ENCODE measurements at places on chromosomes 11 and 22.

GRCh38 chr11:20161923-20162744 is 1.9 kb upstream of the DBX1 start:
- DNase-seq: no peak

GRCh38 chr11:62547691-62548281 is 1.2 kb upstream of the AHNAK start:
- DNase-seq: no peak

- DNase-seq: no peak
Measured at GRCh38 chr22:22787151-22787550, 100.5 kb upstream of the IGLL5 start.

GRCh38 chr11:46903846-46904245 is 14.5 kb downstream of the LRP4 start:
- peak; percentile 54 for DNase-seq

GRCh38 chr11:96969251-96969650 is 579.4 kb downstream of the JRKL start:
- DNase-seq: no peak

DNA sequence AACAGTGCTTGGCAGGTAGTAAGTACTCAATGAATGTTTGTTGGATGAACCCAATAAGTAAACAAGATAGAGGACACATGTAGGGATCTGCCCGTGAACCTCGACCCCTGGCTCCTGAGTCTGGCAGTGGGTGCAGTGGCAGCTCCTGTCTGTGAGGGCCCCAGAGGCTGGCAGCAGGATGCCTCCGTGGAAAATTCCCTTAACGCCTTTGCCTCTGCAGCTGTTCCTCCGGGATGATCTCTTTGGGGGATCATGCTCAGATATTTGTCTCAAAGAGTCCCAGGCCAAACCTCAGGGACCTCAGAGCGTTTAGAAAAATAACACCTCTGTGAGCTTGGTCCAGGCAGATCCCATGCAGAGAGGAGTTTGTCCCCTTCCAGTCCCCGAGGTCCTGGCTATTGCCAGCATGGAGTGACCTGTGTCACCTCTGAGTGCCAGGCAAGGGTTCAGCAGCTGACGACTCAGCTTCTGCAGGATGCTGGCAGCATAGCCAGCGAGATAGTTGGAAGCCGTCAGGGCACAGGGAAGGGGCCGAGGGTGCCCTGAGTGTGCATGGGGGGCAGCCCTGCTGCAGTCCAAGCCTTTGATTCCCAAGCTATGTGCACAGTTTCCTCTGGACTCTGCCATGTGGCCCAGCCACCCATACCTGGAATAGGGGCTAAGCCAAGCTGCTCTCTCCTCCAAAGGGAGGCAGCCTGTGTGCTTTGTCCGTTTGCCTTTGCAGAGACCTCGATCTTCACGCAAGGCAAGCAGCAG is 613 bp upstream of the MCHR1 start:
- no peak for DNase-seq

GRCh38 chr22:46381142-46381541 is 45.6 kb downstream of the TRMU start:
- DNase-seq: no peak

DNA sequence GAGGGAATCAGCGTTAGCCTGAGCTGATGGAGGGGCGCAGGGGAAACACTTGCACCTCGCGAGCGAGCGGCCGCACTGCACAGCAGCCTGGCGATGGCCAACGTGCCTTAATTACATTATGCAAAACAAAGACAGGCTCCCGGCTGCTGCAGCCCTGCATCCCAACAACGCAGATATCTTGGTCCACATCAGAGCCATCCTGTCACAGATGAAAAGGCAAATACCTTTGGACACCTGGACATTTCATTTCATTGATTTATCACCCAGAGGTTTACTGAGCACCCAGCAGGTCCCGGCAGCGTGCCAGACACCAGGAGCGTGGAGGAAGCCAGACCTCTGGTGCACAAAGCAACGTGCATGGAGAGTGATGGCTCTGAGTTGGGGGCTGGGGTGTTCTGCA is 843.0 kb downstream of the TBC1D22A start:
- DNase-seq: no peak

- DNase-seq: no peak
Measured at GRCh38 chr11:2991452-2992233, 486 bp downstream of the NAP1L4 start.

DNA sequence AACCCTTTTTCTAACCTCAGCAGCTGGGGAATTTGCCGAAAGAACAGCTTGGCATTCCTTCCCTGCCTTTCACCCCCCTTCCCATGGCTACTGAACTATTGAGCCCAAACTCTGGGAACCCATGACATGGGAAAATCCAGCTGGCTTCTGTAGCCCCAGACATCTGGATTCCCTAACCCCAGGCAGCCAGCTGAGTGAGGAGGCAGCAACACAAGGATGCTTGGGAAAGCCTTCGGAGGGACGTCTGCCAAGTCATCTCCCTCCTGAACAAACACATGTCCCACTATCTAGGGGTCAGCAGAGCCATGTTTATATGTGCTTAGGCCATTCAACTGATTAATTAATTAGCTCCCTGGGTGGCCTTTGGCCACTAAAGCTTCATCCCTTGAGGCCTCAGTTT is 21.6 kb downstream of the LRRC55 start:
- no peak for DNase-seq

DNA sequence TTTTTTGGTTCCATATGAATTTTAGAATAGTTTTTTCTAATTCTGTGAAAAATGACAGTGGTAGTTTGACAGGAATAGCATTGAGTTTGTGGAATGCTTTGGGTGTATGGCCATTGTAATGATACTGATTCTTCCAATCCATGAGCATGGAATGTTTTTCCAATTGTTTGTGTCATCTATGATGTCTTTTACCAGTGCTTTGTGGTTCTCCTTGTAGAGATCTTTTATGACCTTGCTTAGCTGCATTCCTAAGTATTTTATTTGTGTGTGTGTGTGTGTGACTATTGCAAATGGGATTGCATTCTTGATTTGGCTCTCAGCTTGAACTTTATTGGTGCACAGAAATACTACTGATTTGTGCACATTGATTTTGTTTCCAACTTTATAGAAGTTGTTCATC is 3.0 kb upstream of the CSF2RB start:
- no peak for DNase-seq

GRCh38 chr11:92511522-92512203 is 287.0 kb downstream of the FAT3 start:
- no peak for DNase-seq

DNA sequence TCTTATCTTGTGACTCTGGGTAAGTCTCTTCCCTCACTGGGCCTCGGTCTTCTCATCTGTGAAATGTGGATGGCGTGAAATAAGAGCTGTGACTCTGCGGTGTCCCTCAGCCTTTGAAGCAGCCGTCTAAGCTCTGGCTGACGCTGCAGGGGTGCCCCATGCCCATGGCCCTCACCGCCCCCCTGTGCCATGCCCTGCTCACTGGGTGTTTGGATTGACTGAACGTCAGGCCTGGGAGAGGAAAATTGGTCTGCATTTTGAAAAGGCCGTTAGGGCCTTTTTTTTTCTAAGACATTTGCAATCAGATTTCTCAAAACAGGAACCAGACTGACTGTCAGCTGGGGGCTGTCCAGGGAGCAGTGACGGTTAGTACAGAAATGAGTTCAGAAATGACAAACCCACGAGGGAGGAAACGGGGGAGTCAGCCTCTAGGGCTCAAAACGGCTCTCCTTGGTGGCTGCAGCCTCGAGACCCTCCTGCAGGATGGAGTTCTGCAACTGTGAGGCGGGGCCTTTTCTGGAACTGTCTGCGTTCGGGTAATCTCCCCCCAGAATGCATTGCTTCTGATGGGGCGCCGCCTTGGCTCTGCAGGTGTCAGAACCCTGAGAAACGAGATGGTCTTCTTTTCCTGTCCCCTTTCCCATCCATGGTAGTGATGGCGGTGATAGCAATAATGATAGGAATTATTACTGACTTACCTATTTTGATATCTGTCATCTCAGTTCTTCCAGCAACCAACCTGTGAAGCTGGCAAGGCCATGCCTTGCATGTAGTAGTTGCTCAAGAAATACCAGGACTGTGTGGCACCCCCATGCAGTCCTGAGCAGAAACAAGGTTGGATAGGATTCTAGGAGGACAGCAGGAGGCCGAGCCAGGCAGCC is 2.0 kb downstream of the GRK2 start:
- no peak for DNase-seq

DNA sequence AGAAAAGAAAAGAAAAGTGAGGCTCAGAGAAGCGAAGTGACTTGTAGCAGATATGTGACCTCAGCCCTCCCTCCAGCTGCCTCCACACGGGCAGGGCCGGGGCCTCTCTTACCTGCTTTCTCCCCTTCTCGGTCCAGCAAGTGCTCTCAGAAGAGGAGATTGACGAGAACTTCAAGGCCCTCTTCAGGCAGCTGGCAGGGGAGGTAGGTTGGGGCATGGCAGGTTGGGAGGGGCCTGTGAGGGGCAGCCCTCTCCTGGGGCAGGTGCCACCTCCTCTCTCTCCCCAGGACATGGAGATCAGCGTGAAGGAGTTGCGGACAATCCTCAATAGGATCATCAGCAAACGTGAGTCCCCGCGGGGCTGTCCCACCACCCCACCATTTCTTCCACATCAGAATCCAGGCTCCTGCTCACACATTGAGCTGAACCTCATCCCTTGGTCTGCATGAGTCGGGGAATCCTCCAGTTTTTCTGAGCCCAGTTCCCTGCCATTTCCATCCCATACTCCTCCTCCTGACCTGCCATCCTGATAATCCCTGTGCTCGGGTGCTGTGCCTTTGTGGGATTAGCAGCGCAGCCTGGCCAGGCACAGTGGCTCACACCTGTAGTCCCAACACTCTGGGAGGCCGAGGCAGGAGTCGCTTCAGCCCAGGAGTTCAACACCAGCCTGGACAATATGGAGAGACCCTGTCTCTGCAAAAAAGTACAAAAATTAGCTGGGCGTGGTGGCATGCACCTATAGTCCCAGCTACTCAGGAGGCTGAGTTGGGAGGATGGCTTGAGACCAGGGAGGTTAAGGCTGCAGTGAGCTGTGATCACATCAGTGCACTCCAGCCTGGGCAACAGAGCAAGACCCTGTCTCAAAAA is 26.4 kb downstream of the CAPN1 start:
- DNase-seq: no peak

DNA sequence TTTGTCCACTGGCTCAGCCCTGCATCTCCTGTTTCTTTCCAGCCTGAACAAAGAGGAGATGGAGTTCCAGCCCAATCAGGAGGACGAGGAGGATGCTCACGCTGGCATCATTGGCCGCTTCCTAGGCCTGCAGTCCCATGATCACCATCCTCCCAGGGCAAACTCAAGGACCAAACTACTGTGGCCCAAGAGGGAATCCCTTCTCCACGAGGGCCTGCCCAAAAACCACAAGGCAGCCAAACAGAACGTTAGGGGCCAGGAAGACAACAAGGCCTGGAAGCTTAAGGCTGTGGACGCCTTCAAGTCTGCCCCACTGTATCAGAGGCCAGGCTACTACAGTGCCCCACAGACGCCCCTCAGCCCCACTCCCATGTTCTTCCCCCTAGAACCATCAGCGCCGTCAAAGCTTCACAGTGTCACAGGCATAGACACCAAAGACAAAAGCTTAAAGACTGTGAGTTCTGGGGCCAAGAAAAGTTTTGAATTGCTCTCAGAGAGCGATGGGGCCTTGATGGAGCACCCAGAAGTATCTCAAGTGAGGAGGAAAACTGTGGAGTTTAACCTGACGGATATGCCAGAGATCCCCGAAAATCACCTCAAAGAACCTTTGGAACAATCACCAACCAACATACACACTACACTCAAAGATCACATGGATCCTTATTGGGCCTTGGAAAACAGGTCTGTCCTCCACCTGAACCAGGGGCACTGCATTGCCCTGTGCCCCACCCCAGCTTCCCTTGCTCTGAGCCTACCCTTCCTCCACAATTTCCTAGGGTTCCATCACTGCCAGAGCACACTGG is 5.0 kb downstream of the FTH1 start:
- DNase-seq: no peak

DNA sequence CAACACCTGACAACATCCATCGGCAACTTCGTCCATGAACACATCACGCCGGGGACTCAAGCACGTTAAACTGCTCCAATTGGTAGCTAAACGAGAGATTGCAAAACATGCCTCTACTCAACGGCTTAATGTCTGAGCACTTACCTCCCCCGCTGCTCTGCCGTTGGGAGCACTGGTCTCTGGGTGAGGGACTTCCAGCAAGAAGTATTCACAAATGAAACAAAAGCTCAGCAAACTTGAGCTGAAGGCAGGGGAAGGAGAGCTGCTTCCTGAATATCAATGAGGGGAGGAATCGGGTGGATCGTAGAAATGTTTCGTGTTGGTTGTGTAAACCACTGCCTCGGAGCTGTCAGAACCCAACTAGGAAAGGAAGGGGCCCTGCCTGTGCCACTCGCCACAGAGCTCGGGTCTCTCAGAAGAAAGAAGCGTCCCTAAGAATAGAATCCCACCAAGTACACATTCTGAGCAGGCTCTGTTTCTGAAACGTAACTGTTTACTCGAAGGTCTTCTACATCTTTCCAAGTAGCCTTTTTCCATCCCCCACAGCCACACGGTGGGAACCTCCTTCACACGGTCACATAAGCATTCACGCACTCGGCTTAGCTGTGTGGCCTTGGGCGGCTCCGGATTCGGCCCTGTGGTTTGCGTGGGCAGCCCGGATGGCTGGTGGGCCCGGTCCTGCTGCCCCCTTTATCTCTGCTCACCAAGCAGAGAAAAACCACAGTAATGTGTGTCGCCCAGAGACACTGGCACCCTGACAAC is at the start of gene MLC1:
Gene MLC1, minus strand, starts transcription at position 216 of the 762 bp plus-strand sequence. CDS start 524 bp downstream, outside the sequence.
- DNase-seq: no peak

DNA sequence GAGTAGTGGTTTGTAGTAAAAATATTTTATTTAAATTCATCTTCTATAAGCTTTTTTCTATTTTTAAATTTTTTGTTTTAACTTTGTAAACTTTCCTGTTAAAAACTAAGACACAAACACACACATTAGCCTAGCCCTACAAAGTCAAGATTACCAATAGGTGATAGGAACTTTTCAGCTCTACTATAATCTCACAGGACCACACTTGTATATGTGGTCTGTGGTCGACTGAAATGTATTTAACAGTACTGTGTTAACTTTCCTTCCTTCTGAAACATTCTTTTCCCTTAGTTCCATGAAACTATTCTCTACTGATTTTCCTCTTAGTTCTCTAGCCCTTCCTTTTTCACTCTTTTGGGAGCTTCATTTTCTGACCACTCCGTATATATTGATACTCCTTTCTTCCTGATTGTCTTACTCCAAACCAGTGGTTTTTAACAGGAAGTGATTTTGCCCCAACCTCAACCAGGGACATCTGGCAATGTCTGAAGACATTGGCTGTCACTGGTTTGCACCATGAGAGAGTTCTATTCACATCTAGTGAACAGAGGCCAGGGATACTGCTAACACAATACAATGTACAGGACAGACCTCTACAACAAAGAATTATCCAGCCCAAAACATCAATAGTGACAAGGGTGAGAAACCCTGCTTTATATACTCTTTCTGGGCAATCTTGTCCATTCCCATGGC is 8.8 kb downstream of the ZW10 start:
- DNase-seq: no peak
